ENCODE measurements at places on chromosomes 6 and 20. TPM values are rescaled to one million over a fixed set of nuclear protein-coding genes. Genes with fewer than 3 reads are reported as not detected.

HLA-DQA1 gene
- total RNA-seq: not detected

LGSN gene
- total RNA-seq: not detected

ZNF292 gene
- total RNA-seq: 37.6 TPM

KIF25 gene
- 0.14 TPM for total RNA-seq

CLIC5 gene
- not detected for total RNA-seq

PSORS1C1 gene
- total RNA-seq: 0.89 TPM

HLA-DPA1 gene
- not detected for total RNA-seq

INSM1 gene
- not detected for total RNA-seq

HLA-DRB1 gene
- total RNA-seq: not detected

C6orf52 gene
- 0.30 TPM for total RNA-seq

Measured in smooth muscle cell of the umbilical artery (primary cell).